ENCODE measurements at places on chromosomes 2 and 18.

- no peak for DNase-seq
Observed at GRCh38 chr2:128284037-128284441, 34.6 kb downstream of the HS6ST1 start.

DNA sequence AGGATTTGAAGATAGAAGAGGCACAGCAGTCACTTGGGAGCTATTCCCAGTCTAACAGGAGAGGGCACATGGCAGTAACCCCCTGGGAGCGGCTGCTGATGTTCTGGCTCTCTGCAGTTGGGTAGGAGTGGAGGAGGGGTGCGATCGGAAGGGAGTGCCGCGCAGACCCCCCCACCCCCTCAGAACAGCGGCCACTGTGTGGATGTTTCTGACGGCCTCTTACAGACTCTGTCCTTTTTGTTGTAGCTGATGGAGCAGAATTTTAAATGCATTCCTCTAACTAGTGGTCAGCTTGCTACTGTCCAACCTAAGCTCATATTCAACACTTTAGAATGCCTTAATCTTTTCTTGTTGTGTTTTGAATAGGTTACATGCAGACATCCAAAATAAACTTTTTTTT, 127.9 kb downstream of the AGAP1 start:
- DNase-seq: no peak

DNA sequence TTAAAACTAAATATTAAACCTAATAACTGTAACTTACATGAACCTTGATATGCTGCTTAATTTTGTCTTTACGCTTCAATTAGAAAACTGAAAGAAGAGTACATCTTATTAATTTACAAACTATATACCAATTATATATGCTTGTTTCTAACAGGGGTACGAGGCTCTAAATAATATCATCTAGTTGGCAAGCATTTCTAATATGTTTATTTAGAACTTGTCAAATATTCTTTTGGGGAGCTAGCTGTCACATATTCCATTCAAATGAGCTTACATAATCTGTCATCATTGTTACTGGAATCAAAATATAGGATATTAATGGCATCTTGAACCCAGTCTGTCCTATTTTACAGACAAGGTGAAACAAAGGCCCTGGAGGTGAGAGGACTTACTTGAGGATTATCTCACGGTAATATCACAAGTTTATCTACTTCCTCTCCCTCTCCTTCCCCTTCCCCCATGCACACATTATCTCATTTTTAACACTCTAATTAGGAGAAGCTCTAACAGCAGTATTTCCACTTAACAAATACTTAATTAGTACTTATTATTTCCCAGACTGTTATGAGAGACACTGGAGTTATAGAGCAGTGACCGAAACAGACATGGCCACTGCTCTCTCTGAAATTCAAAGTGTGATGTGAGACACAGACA, 3.5 kb downstream of the PRKD3 start:
- DNase-seq: no peak

DNA sequence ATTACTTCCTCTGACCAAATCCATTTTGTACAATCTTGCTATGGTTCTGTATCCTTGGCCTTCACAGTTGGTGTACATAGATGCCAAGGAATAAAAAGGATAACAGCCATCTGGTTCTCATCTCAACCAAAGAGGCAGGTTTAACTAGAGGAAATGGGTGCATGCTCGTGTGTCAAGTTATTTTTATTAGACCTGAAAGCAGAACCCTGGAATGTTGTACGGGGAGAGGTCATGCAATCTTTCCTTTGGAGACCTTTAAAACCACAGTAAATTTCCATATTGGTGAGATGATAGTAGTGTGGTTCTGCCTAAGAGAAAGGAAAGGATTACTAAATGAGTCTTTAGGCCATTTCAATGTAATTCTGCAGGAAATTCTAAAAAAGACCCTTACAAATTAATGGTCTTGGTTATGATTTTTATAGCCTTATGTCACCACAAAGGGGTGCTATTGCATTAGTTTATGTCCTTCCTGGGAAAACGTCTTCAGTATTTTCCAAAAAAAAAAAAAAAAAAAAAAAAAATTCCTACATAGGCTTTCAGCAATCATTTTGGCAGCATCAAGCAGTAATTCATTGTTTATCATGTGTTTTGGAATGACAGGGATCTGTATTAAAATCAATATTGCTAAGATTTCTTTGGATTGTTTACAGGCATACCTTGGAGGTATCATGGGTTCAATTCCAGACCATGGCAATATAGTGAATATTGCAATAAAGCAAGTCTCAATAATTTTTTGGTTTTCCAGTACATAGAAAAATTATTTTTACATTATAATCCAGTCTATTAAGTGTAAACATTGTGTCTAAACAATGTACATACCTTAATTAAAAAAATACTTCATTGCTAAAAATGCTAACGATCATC, 270.8 kb downstream of the NYAP2 start:
- DNase-seq: no peak

GRCh38 chr18:13658436-13659204, 67.7 kb downstream of the FAM210A start:
- no peak for DNase-seq

GRCh38 chr2:85170938-85171475, 37.8 kb downstream of the TCF7L1 start:
- DNase-seq: no peak

- no peak for DNase-seq
Observed at GRCh38 chr2:174449033-174449432, 37.8 kb downstream of the GPR155 start.

DNA sequence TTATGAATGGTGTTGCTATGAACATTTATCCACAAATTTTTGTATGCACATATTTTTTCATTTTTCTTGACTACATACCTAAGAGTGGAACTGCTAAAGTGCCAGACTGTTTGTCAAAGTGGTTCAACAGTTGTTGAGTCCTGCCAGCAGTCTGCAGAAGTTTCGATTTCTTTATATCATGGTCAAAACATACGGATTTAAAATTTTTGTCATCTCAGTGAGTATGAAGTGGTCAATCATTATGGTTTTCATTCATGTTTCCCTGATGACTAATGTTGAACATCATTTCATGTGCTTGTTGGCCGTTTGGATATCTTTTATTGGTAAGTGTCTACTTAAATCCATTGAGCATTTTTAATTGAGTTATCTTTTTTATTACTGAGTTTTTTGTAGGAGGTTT, 39.2 kb downstream of the CCDC138 start:
- no peak for DNase-seq

DNA sequence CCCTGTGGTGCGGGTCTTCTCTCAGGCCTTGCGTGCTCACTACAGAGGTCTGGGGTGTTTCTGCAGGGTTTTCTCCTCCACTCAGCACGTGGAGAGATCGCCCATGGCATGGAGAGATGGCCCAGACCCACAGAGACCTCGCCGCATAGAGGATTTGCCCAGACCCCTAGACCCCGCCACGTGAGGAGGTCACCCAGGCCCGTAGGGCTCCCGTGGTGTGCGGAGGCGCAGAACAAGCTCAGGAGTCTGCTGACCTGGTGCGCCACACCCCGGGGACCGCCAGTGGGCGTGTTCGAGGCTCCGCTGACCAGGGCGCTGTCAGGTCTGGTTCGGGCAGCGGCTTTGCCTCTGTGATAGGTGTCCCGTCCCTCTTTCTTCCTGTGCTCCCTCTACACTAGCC, 64.5 kb downstream of the ADI1 start:
- DNase-seq: no peak

GRCh38 chr2:199973703-199974102, 18.3 kb downstream of the MAIP1 start:
- DNase-seq: no peak

- DNase-seq: no peak
Observed at GRCh38 chr2:150663143-150663542, 175.7 kb upstream of the RND3 start.

GRCh38 chr2:107384422-107384821, 442.3 kb upstream of the RGPD4 start:
- DNase-seq: no peak

- DNase-seq: no peak
Observed at GRCh38 chr2:156892467-156893281, 364.8 kb upstream of the GALNT5 start.

DNA sequence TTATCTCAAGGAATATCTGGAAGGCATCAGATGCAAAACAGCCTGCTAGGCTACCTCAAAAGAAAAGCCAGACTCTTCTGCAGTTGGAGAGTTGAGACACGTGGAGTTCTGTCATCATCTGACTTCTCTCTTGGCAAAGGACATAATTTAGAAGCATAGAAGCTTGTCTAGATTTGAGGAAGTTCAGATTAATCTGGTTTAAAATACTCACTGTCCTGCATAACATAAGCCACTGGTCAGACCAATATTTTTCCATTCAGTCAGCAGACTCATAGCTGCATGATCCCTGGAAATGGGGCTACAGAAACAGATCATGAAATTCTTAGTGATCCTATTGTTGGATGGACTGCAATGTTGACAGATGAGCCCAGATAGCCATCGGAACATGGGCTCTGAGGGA, 349.0 kb downstream of the TXNL1 start:
- no peak for DNase-seq

DNA sequence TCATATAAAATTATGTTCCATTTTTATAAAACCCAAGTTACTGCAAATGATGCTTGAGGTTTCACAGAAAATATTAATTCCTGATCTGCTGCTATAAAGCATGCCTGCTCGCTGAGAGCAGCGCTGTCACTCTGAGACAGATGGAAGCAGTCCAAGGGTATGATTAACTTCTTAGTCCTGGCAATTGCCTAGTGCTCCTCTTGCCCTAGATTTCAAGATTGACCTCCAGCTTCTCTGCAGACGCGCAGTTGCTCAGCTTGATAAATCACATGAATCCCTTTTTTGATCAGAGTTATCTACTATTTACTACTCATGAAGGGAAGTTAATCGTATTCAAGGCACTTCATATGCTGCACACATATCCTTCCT, 154.6 kb upstream of the REV1 start:
- no peak for DNase-seq

DNA sequence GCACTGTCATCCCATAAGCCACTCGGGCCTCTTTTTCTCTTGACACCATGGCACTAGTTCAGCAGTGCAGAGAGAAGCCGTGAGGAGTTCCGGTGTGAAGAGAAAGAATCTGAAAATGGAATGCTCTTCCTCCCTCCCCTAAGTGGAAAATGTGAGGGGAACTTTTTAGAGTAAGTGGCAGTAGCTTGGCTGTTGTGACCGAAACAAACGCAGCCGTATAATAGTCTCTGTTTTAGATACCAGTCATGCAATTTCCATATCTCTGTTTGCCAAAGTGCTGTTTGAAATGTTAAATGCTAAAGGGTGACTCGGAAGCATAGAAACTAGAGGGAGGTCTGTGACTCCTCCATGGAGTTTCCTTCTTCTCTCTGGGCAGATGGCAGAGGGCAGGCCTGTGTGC, 122.9 kb downstream of the MTCL1 start:
- DNase-seq: no peak

GRCh38 chr2:74048843-74049519, 64.3 kb downstream of the TET3 start:
- no peak for DNase-seq

- DNase-seq: no peak
Observed at GRCh38 chr2:189530965-189531637, 49.5 kb downstream of the SLC40A1 start.

- DNase-seq: no peak
Observed at GRCh38 chr2:238774071-238774470, 73.8 kb upstream of the TWIST2 start.

- no peak for DNase-seq
Observed at GRCh38 chr2:197280015-197280702, 30.4 kb downstream of the ANKRD44 start.

- DNase-seq: no peak
Observed at GRCh38 chr18:9919564-9920232, 5.9 kb downstream of the VAPA start.

- no peak for DNase-seq
Observed at GRCh38 chr18:76673281-76674185, 148.8 kb upstream of the ZNF236 start.

- no peak for DNase-seq
Observed at GRCh38 chr2:40271094-40271493, 180.8 kb downstream of the SLC8A1 start.

DNA sequence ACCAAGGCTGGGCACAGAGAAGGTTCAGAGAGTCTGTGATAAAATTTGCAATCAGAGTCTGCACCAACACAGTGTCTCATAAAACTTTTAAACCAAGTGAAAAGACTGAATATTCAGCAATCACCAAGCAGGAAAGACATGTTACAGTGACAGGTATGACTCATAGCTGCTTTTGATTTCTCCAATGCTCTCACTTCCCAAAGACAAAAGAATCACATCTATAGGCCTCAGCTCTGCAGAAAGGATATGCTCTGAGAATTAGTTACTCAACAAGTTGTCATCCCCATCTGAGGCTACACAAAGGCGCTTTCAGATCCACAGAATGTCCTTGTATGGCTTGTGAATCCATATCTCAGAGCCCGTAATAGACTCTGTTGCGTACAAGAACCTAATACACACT, 92.5 kb downstream of the KCNF1 start:
- DNase-seq: no peak

DNA sequence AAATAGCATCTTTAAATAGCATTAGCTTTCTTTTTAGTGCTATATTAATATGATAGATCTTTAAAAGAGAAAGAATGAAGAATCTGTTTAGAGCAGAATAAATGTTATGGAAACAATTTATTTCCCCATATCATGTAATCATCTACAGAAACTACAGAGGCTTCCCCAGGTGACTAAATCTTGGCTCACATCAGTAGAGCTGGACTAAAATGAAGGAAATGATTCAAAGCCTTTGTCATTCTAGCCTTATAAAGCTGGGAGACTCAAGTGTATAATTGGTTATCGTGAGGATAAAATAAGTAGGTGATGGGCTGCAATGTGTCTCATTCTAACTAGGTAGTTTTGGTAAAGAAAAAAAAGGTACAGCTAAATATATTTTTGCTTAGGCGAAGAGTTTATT, 83.2 kb upstream of the UNC80 start:
- no peak for DNase-seq

- no peak for DNase-seq
Observed at GRCh38 chr18:13565228-13565627, 161.1 kb downstream of the FAM210A start.

- DNase-seq: no peak
Observed at GRCh38 chr18:2939317-2939716, 73.6 kb downstream of the LPIN2 start.

- no peak for DNase-seq
Observed at GRCh38 chr2:12335131-12335530, 381.6 kb upstream of the TRIB2 start.

DNA sequence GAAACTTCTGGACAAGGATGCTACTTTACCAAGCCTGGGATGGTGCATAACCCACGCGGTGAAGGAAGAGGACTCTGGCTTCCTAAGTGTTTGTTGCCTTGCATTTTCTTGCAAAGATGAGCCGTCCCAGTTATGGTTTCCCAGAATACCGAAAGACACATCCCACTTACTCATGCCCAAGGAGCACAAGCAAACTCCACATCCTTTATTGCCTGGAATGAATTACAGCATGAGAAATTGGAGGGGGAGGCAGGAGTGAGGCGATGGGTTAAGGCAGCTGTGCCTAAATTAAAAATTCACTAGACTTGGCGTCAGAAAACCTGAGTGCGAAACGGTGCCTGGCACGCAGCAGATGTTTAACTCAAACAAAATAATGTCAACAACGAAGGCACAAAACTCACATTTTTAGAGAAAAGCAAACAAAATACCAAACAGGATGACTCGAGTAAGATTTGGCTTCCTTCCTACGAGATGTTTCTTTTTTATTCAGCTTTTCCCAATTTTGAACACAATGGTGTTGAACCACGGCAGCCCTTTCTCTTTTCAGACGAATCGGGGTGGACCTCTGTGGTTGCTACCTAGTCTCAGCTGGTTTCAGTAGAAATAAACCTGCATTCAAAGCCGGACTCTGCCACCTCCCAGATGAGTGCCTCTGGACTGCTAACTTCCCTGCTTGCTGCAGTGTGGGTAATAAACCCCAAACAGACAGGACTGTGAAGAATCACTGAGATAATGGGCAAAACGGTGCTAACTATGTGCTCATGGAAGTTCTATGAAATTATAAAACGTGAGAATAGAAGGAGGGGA, 100.3 kb upstream of the NCK2 start:
- DNase-seq: no peak
